ENCODE measurements at places on chromosomes 2 and 18. TPM values are rescaled to one million over a fixed set of nuclear protein-coding genes. Genes with fewer than 3 reads are reported as not detected.

GRCh38 chr2:25184254-25184653 lies 15.9 kb upstream of the POMC start:
- no peaks in the 10 kb centered on the region for H3K36me3 ChIP-seq
- DNase-seq, result no peak
- H3K27ac ChIP-seq, result no peak overlapping the region
- no peaks in the 10 kb centered on the region for H3K27me3 ChIP-seq
- no peaks in the 10 kb centered on the region for H3K4me1 ChIP-seq
- H3K4me3 ChIP-seq, result no peak overlapping the region

- DNase-seq, result no peak
- H3K27me3 ChIP-seq, result no peaks in the 10 kb centered on the region
- H3K27ac ChIP-seq, result no peak overlapping the region
- H3K36me3 ChIP-seq, result no peaks in the 10 kb centered on the region
These were observed 1.8 kb upstream of the ZC3H8 start for GRCh38 chr2:112256654-112257053.

The CPO gene
- total RNA-seq, result not detected

GRCh38 chr2:171999604-172000469 lies at the start of gene METAP1D:
METAP1D (plus strand) TSS chr2:171999953; CDS start chr2:171999970, 17 bp downstream.
- no peaks in the 10 kb centered on the region for H3K36me3 ChIP-seq
- H3K27me3 ChIP-seq, result no peaks in the 10 kb centered on the region
- peaks cover 4% of the 10 kb centered on the region for H3K4me1 ChIP-seq
- H3K4me3 ChIP-seq, result peak within 1 kb of the TSS; percentile 68

- no peak overlapping the region for H3K4me3 ChIP-seq
- H3K36me3 ChIP-seq, result no peaks in the 10 kb centered on the region
- H3K27me3 ChIP-seq, result no peaks in the 10 kb centered on the region
- H3K27ac ChIP-seq, result peak overlapping the region; percentile 88
- peaks cover 27% of the 10 kb centered on the region for H3K4me1 ChIP-seq
These were observed 19.4 kb downstream of the OTOF start for GRCh38 chr2:26458365-26459042.

GRCh38 chr2:203918264-203918663 lies 18.3 kb upstream of the ICOS start:
- H3K36me3 ChIP-seq, result no peaks in the 10 kb centered on the region
- no peaks in the 10 kb centered on the region for H3K27me3 ChIP-seq
- DNase-seq, result no peak
- H3K27ac ChIP-seq, result no peak overlapping the region
- no peak overlapping the region for H3K4me3 ChIP-seq

The MOCOS gene
- 0.96 TPM for total RNA-seq

DNA sequence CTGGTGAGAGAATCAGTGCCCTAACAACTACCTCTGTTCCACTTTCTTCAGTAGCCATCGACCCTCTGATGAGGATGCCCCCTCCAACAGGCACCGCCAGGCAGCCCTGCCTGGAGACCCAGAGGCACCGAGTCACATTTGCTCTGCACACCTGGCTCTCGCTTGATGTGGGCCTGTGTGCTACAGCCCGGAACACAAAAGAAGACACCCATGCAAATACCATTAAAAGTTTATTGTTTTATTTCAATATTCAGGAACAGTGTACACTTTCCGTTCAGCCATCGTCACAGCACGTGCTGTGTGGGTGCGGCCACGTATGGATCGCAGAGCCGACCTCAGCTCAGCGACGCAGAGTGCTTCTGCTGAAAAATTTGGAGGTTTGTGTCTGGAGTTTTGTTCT lies 154.0 kb downstream of the MBP start:
- H3K4me1 ChIP-seq, result peaks cover 46% of the 10 kb centered on the region
- no peak for DNase-seq
- no peak overlapping the region for H3K27ac ChIP-seq
- H3K36me3 ChIP-seq, result no peaks in the 10 kb centered on the region

The SIGLEC15 gene
- total RNA-seq, result 0.33 TPM

- H3K4me3 ChIP-seq, result peak overlapping the region; percentile 81
- no peaks in the 10 kb centered on the region for H3K36me3 ChIP-seq
- peak overlapping the region; percentile 85 for H3K27ac ChIP-seq
- H3K4me1 ChIP-seq, result peaks cover 4% of the 10 kb centered on the region
- no peaks in the 10 kb centered on the region for H3K27me3 ChIP-seq
These were observed 885 bp upstream of the DSEL start for GRCh38 chr18:67517444-67517765.

DNA sequence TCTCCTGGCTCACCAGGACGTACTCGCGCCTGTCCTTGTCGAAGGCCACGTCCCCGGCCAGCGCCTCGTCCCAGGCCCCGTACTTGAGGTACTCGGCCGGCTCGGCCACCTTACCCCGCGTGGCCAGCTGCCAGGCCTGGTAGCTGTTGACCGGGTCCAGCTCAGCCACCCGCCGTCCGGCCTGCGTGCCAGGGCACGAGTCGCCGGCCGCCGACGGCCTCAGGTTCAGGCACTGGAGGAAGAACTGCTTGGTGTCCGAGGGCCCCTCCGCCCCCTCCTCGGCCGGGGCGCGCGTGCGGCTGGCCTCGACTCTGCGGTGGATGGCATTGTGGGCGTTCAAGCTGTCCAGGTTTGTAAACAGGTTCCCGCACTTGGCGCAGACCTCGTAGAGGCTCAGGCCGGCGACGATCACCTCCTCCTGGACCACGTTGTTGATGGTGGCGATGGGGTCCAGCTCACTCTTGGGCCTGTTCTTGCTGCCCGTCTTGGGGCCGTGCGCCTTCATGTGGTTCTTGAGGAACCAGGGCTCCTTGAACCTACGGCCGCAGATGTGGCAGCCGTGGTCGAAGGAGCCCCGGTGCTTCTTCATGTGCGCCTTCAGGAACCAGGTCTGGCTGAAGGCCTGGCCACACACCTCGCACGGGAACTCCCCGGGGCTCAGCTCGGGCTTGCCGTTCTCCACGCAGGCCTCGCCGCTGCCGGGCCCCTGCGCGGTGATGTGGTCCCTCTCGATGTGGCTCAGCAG lies 53.2 kb downstream of the ZNF516 start:
- H3K27me3 ChIP-seq, result no peaks in the 10 kb centered on the region
- no peak overlapping the region for H3K27ac ChIP-seq
- no peaks in the 10 kb centered on the region for H3K4me1 ChIP-seq
- DNase-seq, result no peak

- H3K27ac ChIP-seq, result no peak overlapping the region
- DNase-seq, result peak; percentile 73
- H3K27me3 ChIP-seq, result no peaks in the 10 kb centered on the region
- no peaks in the 10 kb centered on the region for H3K36me3 ChIP-seq
These were observed 79.2 kb downstream of the LONRF2 start for GRCh38 chr2:100242891-100243619.

The SETBP1 gene
- 32.1 TPM for total RNA-seq

The FAM124B gene
- 2.7 TPM for total RNA-seq

The SATB2 gene
- 1.9 TPM for total RNA-seq

DNA sequence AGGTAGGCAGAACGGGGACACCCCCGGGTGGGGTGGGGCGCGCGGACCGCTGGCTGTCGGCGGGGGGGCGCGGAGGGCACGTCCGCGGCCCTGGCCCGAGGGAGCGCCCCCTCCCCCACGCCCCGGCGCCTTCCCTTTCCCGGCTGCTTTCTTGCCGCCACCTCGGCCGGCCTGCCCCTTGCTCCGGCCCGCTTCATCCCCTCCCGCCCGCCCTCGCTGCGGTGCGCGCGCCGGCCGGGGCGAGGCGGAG lies 443 bp downstream of the VAPA start:
- DNase-seq, result no peak
- no peaks in the 10 kb centered on the region for H3K27me3 ChIP-seq
- H3K27ac ChIP-seq, result peak overlapping the region; percentile 99
- H3K36me3 ChIP-seq, result no peaks in the 10 kb centered on the region

DNA sequence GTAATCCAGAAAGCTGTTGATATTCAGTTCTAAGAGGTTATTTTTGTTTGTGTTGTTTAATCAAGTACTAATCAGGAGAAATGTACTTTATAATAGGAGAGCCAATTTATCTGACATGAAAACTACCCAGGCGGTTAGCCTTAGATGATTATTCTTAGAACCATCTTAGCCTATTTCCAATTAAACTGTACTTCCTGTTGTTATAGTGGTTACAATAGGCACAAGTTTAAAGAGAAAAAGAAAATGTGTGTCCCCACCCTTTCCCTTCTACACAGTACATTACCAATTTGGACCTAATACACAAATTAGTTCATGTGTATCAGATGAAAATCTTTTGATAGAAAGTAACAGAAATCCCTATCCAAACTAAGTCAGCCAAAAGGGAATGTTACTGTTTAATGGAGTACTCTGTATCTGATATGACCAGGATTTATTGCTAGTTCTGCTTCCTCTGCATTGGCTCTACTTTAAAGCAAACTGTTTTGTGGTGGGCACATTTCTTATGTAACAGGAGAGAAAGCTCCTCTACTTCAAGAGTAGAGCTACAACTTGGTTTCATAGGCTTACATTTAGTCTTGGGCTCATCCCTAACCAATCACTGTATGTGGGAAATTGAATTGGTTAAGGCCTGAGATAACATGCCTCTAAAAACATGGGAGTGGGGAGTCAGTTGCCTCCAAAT lies 217.9 kb downstream of the UBE2E3 start:
- no peak overlapping the region for H3K27ac ChIP-seq
- no peak for DNase-seq
- H3K4me1 ChIP-seq, result no peaks in the 10 kb centered on the region
- no peak overlapping the region for H3K4me3 ChIP-seq

- H3K4me1 ChIP-seq, result no peaks in the 10 kb centered on the region
- peaks cover 23% of the 10 kb centered on the region for H3K36me3 ChIP-seq
- H3K4me3 ChIP-seq, result no peak overlapping the region
These were observed 14.6 kb downstream of the THNSL2 start for GRCh38 chr2:88184762-88185161.

GRCh38 chr18:1261054-1261453 lies 356.4 kb downstream of the ADCYAP1 start:
- H3K36me3 ChIP-seq, result no peaks in the 10 kb centered on the region
- no peak for DNase-seq

- H3K27me3 ChIP-seq, result no peaks in the 10 kb centered on the region
- H3K27ac ChIP-seq, result no peak overlapping the region
- no peaks in the 10 kb centered on the region for H3K36me3 ChIP-seq
- H3K4me3 ChIP-seq, result no peak overlapping the region
- no peaks in the 10 kb centered on the region for H3K4me1 ChIP-seq
- no peak for DNase-seq
These were observed 94.1 kb downstream of the KLHL29 start for GRCh38 chr2:23478933-23479683.

The MEP1B gene
- not detected for total RNA-seq

DNA sequence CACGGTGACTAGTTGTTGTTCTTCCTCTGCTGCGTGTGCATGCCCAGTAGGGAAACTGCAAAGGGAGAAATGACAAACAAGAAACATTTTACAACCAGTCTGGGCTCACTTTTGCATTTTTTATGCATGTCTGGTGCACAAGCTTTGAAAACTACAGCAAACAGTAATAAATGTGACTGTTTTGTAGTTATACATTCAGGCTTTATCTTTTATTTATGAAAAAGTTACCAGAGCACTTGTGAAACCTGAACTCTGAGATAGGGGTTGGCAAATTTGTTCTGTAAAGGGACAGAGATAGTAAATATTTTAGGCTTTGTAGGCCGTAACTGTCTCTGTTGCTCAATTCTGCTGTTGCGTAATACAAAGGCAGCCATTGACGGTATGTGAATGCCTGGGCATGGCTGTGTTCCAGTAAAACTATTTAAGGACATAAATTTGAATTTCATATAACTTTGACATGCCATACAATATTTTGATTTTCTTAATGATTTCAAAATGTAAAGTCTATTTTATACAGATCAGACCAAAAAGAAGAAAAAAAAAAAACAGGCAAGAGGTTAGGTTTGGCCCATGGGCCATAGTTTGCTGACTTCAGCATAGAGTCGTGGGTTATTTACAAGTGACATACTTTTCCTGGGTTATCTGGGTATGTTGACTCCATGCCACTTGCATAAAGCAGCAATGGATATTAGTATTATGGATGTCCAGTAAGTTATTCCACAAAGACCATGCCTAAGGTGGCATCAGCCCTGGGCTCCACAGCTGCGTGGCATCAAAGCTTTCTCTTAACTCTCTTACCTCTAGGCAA lies 53.6 kb upstream of the EML6 start:
- no peak for DNase-seq
- H3K27ac ChIP-seq, result peak overlapping the region; percentile 29
- H3K27me3 ChIP-seq, result no peaks in the 10 kb centered on the region

- no peak overlapping the region for H3K27ac ChIP-seq
- H3K27me3 ChIP-seq, result no peaks in the 10 kb centered on the region
- no peaks in the 10 kb centered on the region for H3K36me3 ChIP-seq
- H3K4me3 ChIP-seq, result no peak overlapping the region
- no peaks in the 10 kb centered on the region for H3K4me1 ChIP-seq
These were observed 26.7 kb downstream of the NLRC4 start for GRCh38 chr2:32237996-32238395.

The ASTL gene
- total RNA-seq, result not detected

DNA sequence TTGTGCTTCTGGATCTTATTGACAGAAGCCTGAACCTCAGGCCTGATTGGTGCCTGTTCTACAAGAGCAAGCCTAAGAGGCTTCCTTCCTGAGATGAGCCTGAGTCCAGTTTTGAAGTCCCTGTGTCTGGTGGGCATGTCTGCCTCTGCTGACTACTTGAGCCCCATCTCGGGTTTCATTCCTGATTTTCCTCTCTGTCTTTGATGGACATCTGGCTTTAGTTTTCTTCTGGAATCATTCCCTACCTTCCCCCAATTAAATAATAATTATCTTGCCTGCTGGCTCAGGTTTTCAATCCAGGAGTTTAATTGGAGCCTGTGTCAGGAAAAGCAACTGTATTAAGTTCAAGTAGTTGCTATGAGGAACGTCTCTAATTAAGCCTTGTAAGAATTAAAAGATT lies 135.5 kb upstream of the MC4R start:
- no peaks in the 10 kb centered on the region for H3K27me3 ChIP-seq
- no peaks in the 10 kb centered on the region for H3K4me1 ChIP-seq
- H3K27ac ChIP-seq, result no peak overlapping the region
- no peak overlapping the region for H3K4me3 ChIP-seq
- DNase-seq, result no peak

The STAMBP gene
- 45.2 TPM for total RNA-seq

The NLRC4 gene
- 0.29 TPM for total RNA-seq

DNA sequence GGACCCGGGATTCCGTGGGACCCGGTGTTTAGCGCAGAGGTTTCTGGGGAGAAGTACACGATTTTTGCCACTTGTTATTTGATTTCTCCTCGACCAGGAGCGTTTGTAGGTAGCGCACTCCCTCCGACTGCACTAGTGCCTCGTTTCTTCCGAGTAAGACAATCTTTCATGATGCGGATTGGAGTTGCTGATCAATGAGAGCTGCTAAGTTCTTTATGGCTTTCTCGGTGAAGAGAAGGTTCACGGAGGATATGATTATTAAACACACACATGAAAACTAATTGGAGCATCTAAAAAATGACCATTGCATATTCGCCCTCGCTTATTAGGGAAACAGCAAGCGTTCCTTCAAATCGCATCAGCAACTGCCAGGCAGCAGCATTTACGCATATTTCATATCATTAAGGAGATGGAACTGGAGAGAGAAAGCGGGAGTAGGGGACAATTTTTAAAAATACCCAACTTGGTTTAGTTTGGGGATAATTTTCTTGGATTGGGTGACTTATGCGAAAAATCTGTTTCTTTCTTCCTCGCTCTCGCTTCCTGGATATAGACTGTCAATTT lies 616 bp downstream of the EML6 start:
- no peaks in the 10 kb centered on the region for H3K4me1 ChIP-seq
- peak; percentile 13 for DNase-seq
- no peaks in the 10 kb centered on the region for H3K27me3 ChIP-seq

- H3K27ac ChIP-seq, result no peak overlapping the region
- no peaks in the 10 kb centered on the region for H3K4me1 ChIP-seq
- H3K27me3 ChIP-seq, result no peaks in the 10 kb centered on the region
- H3K4me3 ChIP-seq, result no peak overlapping the region
- no peaks in the 10 kb centered on the region for H3K36me3 ChIP-seq
- DNase-seq, result no peak
These were observed 466.6 kb downstream of the LPIN1 start for GRCh38 chr2:12212841-12213597.

Data from thyroid gland (tissue), 4 donors.